Hematopoietic multipotent progenitor cell (in vitro differentiated cells): ENCODE measurements at places on chromosomes 12 and 14. TPM values are rescaled to one million over a fixed set of nuclear protein-coding genes. Genes with fewer than 3 reads are reported as not detected.

GRCh38 chr14:38662781-38663180 is 406.9 kb upstream of the CLEC14A start:
- DNase-seq, result no peak

- DNase-seq, result no peak
Observed at GRCh38 chr14:96455588-96455987, 46.6 kb upstream of the PAPOLA start.

DNA sequence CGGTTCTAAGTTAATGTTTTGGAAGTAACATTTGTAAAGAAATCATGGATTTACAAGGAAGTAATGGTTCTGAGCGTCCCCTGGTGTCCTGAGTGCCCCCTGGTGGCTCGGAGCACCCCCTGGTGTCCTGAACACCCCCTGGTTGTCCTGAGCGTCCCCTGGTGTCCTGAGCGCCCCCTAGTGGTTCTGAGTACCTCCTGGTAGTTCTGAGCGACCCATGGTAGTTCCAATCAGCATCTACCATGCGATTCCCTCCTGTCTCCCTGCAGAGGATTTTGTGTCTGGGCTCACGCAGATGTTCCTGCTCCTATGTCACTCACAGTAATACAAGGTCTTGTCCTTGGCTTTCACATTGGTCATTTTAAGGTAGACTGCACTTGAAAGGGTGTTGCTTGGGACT is 1352.9 kb downstream of the TMEM121 start:
- peak; percentile 94 for DNase-seq

DNA sequence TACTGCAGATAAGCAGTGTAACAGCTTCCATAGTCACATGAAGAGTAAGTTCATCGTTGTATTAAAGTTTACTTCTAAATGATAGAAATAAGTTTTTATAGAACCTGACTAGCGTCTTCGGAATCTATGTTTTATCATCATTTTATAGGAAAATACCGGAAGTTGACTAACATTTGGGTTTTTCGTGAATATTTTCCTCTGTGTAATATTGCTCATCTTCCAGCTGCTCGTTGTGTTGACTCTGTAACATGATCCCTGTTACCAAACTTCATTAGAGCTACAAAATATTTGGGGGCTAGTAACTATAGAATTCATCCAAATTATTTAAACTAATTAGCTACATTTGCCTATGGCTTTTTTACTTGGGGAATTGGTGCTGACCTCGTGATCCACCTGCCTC is 37.2 kb downstream of the DDX51 start:
- DNase-seq, result no peak

DNA sequence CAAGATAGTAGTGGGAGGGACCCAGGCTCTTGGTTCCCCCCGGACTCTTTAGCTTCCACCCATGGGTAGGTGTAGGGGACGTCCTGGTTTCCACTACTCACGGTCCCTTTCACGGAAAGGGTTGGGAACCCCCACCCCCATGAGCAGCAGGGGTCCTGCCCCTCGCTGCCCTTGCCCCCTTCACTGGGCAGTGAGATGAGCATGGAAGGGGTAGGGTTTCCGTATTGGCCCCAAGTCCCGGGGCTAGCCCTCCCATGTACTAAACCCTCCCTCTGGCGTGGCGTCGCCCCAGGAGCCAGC is 12.7 kb downstream of the AGAP2 start:
- no peak for DNase-seq

DNA sequence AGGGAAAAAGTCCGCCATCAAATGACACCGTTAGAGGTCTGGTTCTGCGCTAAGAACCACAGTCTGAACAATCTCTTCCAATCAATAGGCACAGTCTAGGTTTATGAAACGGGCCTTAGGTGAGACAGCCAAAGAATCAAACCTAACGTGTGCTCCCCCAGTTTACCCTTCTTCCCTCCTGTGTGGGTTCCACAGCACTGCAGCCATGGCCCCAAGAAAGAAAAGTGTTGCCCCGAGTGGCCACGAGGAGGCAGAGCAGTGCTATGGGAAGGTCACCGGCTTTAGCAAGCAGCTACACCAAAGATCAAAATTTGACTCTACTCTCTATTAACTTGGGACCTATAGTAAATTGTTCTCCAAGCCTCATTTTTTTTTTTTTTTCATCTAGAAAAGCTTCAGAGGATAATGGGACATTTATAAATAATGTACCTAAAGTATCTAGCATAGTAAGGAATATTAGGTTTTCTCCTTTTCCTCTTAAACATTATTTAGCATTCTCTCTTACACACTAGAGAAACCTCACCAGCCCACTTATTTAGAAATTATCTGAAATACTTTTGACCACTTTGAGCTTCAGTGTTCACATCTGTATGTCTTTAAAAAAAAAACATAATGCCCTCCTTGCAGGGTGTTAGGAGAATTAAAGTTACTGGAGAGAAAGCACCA is 70.2 kb upstream of the GPHB5 start:
- DNase-seq, result peak; percentile 49

DNA sequence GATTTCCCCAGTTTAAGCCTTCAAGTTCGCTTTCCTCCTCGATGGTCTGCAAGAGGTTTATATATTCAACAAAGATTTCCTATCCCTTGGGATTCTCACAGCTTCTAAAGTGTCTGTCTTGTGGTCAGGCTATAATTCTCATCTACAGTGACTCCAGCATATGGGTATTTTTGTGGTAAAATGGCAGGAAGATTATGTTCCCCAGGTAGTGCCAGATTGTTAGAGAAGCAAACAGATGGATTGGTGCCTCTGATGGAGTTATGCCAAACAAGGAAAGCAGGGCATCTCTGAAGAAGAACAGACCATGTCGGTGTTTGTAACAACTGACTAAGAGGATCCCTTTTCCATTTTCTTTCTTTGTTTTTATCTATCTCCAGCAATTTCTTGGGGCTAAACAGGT is 5.5 kb upstream of the CCDC175 start:
- no peak for DNase-seq

DNA sequence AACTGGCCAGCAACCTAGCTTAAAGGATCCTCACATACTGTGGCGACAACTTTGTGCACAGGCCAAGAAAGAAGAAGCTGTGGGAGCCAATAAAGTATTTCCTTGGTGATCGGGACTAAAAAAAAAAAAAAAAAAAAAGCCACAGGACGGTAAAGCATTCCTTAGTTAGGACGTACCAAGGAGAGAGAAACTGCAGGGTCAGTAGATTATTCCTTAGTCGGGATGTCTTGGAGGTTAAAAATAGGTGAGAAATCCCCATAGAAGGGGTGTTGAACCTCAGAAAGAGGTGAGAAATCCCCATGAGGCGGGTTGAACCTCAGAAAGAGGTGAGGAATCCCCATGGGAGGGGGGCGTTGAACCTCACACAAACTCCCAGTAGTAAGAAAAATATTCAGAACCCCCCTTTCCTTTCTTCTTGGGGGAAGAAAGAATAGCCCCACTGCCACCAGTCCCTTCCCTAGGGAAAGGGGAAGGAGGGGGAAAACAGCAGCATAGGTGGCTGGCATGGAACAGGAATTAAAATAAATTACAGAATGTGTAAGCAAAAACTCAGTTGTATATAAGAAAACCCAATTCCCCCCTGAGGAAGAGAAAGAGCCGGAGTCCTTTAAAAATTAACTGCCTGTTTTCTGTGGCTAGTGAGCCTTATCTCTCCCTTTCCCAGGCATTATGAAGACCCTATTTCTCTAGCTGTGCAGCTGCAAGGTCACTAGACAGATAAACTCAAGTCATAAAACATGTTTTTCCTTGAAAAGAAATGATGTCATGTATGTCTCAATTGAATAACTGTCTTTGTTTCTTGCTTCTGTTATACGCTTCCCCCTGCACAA is 26.8 kb downstream of the KLRK1 start:
- DNase-seq, result peak; percentile 43

DNA sequence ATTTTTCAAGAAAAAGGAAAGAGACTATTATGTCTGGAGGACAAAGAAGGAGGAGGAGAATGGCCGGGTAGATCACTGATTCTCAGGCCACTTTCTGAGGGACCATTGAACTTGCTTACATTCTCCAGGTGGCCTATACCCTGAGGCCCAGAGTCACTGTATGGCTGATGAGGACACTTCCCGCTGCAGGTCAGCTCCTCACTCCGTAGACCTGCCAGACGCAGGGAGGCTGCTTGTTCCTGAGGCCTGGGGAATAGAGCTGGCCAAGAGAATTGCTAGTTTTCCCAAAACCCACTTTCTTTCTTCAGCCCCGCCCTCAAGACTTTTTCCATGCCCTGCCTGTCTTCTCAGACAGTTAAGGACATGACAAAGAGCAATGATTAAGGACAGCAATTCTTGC is 510.5 kb upstream of the TBX3 start:
- no peak for DNase-seq

DNA sequence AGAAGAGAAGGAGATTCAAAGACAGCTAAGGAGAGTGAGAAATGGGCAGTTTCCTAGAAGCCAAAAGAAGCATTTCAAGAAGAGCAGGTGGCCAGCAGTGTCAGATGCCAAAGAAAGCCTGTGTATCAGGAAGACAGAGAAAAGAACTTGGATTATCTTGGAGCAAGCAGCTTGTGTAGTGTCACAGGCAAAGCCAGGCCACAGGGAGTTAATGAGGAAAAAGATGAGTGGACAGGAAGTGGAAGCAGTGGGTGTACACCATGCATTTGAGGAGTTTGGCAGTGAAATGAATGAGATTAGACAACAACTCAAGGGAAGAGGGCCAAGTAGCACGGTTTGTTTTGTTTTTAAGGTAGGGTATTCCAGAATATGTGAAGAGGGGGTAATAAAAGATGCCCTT is 5.6 kb upstream of the MYH7 start:
- DNase-seq, result no peak

GRCh38 chr12:31456562-31456961 is 130.6 kb upstream of the SINHCAF start:
- no peak for DNase-seq

GRCh38 chr12:102322254-102322653 is 124.6 kb upstream of the PMCH start:
- no peak for DNase-seq

DNA sequence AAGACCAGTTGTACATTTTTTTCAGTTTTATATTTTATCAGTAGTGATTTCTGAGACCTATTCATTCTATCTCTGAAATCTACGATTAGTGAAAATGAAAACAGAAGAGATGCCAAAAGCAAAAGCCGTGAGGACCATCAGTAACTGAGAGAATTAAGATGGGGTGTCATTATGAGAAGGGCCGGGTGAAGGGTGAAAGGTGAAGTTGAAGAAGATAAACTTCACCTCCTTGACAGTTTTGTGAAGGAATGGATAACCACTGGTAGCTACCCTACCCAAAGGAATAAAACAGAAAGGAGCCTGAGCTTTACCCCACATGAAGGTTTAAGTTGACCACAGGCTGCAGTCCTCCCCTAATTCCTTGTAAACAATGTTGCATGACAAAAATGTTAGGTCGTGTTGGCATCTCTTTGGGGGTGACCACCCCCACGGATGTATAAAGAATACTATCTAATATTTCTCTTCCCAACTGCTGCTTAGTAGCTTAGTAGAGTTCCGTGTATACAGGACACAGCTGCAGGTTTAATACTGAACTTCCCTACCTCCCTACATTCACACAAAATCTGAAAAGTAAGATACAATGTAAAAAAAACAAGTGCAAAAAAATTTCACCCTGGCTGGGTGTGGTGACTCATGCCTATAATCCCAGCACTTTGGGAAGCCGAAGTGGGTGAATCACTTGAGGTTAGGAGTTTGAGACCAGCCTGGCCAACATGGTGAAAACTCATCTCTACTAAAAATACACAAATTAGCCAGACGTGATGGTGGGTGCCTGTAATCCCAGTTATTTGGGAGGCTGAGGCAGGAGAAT is 23.9 kb downstream of the GPR19 start:
- no peak for DNase-seq

- no peak for DNase-seq
Observed at GRCh38 chr14:35875296-35875695, 49.2 kb downstream of the BRMS1L start.

DNA sequence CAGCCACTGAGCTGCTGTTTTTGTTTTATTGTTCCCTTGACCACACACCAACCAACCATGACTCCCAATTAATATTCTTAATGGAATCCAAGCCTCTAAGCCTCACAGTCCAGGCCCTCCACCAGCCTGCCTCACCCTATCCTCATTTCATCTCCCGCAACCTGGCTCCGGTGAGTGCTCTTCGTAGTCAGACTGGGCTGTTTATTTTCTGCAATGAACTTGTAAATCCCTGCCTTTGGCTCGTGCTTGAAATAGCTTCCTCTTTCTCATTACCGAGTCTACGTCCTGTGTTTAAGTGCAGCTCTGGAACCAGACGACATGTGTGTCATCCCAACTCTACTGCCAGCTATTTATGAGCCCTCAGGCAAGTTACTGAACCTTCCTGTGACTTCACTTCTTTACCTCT is 12.4 kb upstream of the ETFBKMT start:
- DNase-seq, result no peak

GRCh38 chr12:42933461-42934081 is 344.0 kb upstream of the PRICKLE1 start:
- DNase-seq, result no peak

GRCh38 chr14:97584528-97584927 is 787.3 kb downstream of the VRK1 start:
- no peak for DNase-seq

- DNase-seq, result no peak
Observed at GRCh38 chr12:752695-753610, 574 bp downstream of the WNK1 start.

- no peak for DNase-seq
Observed at GRCh38 chr12:106275458-106275857, 27.1 kb upstream of the TCP11L2 start.

DNA sequence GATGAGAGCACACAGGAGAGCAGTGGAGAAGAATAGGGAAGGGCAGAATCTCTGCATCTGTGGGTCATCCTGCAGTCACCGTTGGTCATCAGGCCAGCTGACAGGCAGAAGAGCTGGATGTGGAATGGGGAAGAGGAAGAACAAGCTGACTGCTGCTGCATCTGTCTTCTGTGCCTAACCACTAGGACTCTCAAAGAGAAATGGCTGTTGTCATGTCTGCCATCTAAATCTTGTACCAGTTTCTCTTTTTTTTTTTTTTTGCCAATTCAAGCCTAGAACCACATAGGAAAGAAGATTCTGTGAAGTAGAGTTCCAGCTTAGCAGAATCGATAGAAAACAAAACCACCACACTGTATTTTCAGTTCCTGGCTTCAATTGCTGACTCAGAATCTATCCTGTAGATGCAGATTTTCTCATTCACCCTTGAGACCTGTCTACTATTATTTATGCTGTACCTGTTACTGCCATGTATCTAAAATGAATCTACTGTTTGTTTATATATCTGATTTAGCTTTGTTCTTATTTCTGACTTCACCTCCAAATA is 421.9 kb upstream of the PRICKLE1 start:
- no peak for DNase-seq

GRCh38 chr12:5665615-5666014 is 233.7 kb downstream of the NTF3 start:
- no peak for DNase-seq

- DNase-seq, result no peak
Observed at GRCh38 chr12:10697156-10697555, 23.3 kb upstream of the STYK1 start.

The IL31 gene
- total RNA-seq, result not detected

The TROAP gene
- total RNA-seq, result 2.2 TPM

The GYS2 gene
- total RNA-seq, result not detected

The MYH7 gene
- not detected for total RNA-seq

The TBC1D30 gene
- under 0.01 TPM for total RNA-seq

The OR6C2 gene
- not detected for total RNA-seq

The PTMS gene
- 27.7 TPM for total RNA-seq

The RERG gene
- total RNA-seq, result under 0.01 TPM

The DLK1 gene
- 0.27 TPM for total RNA-seq

The RIMKLB gene
- 48.2 TPM for total RNA-seq

The VWF gene
- total RNA-seq, result 13.5 TPM

The DICER1 gene
- total RNA-seq, result 29.1 TPM

The IGFBP6 gene
- total RNA-seq, result 2.4 TPM

The PLBD1 gene
- total RNA-seq, result 1.1 TPM
